ENCODE measurements at places on chromosomes 12 and 14. TPM values are rescaled to one million over a fixed set of nuclear protein-coding genes. Genes with fewer than 3 reads are reported as not detected.

DNA sequence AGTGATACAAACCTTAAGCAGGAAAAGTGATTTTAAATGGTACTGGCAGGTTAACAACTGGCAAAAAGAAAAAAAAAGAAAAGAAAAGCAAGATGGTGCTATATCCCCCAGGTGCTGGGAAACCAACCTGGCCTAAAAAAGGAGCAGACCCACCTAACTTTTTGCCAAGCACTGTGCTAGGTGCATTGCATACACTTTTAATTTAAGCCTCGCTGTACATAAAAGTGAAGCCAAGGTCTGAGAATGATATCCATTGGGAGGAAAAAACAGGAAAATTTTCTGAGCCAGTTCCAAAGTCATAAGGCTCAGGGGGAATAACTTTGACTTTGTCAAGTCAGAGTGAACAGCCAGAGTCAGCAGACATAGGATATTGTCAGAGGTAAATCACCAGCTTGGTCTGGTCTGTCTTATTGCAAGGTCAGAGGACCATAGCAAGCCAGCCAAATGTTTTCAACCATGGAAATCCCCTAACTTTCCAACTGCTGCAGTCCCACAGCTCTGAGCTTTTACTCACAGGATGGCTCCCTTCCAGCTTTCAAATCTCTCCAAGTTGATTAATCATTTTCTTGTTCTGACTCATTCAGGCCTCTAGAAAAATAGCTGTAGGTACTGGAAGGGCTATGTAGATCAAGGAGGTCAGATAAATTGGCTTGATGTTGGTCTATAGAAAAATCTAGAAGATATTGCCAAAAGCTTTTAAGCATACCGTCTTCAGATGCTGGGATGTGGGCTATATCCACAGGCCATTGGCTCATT, 412.9 kb downstream of the RAD51B start:
- peak; percentile 52 for DNase-seq

DNA sequence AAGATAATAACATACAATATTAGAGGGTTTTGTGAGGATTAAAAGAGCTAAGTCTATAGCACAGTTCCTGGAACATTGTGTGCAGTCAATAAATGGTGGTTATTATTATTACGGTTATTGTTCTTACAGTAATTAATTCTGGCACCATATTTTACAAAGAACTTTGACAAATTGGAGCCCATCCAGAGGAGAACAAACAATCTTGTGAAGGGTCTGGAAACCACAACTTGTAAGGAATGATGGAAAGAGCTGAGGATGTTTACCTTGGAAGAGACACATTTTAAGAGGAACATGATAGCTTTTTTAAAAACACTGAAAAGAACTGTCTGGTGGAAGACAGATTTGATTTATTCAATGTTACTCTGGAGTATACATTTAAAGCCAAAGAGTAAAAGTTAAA, 150.5 kb upstream of the KRR1 start:
- no peak for DNase-seq

DNA sequence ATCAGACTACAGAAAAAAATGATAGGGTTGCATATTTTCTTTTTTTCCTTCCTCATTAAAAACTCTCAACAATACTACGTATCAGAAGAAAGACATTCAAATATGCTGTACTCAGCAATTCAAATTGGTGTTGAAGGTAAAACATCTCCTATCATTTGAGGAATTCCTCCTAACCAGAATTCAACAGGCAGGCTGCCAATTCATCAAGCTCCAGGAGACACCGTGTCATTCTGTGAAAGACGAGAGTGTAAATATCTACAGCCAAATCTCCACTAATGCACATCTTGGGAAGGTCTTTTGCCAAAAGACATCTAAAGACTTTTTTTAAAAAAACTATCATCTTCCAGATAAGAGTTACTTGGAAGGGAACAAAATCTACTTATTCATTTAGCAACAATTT, 26.6 kb downstream of the NT5DC3 start:
- no peak for DNase-seq

LRCOL1 gene
- total RNA-seq: not detected

GRCh38 chr12:1972856-1973317, 31.4 kb downstream of the DCP1B start:
- no peak for DNase-seq

- DNase-seq: no peak
Observed at GRCh38 chr14:76882651-76883050, 56.4 kb downstream of the LRRC74A start.

- DNase-seq: no peak
Observed at GRCh38 chr14:60171690-60172089, 6.5 kb upstream of the DHRS7 start.

GRCh38 chr14:50001151-50001998, 108.5 kb downstream of the ARF6 start:
- DNase-seq: peak; percentile 77

DNA sequence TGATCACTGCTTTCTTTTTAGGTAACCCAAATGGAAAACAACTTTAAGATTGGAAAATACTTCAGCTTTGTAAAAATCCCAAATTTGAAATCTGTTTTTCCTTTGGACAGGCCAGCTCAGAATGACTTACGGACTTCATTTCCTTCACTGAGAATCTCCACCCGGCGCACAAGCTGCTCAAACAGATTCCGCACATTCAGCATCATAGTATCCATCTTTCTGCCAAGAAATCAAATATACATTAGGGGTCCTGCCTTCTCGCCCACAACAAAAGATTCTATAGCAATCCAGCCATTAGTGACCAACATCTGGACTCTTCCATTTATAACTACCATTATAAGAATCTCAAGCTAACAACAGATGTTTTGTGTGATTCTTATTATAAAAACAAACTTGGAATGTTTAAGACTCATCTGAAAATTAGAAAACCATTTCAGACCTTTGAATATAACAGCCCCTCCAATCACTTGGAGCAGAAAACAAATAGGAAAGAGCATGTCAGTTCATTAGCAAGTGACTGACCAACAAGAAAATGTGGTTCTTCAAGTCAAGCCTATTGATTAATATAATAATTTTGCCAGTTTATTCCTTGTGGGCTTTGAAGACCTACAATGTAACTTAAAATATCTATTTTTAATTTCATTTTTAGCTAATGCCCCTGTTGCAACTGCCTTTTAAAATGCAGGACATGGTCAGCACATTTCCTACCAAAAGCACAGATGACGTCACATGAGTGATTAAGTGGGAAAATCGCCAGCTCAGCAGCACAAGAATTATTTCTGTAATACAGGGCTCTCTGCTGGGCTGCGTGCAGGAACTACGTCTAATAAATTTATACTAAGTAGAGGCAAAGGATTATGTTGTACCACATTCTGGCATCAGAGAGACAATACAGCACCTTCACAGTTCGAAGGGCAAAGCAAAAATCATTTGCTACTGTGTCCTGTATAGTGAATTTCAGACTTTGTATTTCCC, 8.5 kb downstream of the RACGAP1 start:
- no peak for DNase-seq

HOXC12 gene
- not detected for total RNA-seq

TMTC2 gene
- total RNA-seq: 14.7 TPM

EFS gene
- 1.1 TPM for total RNA-seq

DNA sequence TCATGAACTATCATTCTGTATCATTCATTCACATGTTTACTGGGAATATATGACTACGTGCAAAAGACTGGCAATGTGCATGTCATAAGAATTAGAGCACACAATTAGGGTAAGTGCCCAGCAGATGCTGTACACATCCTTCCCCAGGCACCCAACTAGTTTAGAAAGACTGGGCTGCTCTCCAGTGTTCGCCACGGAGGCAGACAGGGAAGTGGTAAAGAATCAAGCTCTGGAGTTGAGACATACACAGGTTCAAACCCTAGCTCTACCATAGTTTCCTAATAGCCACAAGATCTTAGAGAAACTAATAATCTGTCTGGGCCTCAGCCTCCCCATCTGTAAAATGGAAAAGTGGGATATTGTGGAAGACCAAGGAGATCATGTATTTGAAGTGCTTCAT, 6.8 kb downstream of the TMCC3 start:
- DNase-seq: no peak
